NCI-H2029 treated with DMSO at 0.1 percent for 48 hours (cell line): ENCODE measurements at places on chromosomes 2 and 18.

DNA sequence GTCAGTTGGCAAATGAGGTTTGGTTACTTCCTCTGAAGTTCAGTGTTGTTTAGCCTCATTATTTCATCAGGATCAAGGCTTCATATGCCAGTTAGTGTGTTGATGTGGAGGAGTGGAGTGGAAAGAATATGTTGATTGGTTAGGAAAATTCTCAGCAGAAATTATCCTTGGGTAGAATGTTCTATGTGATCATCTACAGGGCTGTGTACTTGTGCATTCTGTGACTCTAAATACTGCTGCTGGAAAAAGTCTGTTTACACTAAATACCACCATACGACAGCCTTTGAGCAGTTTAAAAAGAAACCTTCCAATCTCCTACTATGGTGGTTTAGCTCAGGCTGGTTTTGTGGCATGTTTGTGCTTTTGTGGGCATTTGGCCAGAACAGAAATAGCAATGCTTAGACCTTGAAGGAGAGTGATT is 25.8 kb downstream of the CAB39 start:
- no peak for DNase-seq

DNA sequence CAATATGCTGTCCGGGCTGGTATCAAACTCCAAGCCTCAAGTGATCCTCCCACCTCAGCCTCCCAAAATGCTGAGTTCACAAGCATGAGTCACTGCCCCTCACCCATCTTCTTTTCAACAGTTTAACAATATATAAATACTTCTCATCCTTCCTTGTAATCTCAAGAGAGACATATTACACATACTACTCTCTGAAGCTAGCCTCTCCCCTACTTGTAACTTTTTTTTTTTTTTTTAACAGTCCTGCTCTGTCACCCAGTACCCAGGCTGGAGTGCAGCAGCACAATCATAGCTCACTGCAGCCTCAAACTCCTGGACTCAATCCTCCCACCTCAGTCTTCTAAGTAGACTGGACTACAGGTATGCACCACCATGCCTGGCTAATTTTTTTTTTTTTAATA is 5.7 kb downstream of the GFPT1 start:
- DNase-seq = no peak

DNA sequence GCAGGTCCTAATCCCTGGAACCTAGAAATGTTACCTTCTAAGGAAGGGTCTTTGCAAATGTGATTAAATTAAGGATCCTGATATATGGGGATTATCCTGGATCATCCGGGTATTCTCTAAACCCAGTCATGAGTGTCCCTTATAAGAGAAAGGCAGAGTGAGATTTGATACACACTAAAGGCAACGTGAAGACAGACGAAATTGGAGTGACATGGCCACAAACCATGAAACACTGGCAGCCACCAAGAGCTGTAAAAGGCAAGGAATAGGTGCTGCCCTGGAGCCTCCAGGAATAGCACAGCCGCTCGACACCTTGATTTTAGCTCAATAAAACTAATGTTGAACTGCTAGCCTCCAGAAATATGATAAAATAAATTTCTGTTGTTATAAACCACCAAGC is 45.0 kb downstream of the TPGS2 start:
- no peak for DNase-seq

GRCh38 chr2:8548619-8549150 is 133.2 kb upstream of the ID2 start:
- DNase-seq = no peak

GRCh38 chr2:11012131-11012693 is 100.5 kb downstream of the KCNF1 start:
- no peak for DNase-seq

DNA sequence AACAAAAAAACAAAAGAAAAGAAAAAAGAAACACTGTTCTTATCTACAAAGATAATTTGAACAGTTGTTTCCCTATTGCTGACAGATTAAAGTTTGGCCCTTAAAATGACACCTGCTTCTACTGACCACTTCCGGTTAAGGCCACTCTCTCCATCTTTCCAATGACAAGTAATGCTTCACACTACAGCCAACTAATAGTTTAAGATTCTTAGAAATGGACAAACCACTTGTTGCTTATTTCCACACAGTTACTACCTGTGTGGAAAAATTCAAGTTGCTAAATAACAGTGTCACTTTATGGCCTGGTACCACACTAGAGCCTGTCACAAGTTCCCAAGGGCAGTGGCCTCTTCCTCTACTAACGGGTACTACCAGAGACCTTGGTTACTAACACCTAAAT is 2.4 kb downstream of the TMEM185B start:
- no peak for DNase-seq
